Esophagus squamous epithelium (tissue), 5 donors: ENCODE measurements at places on chromosomes 6 and 20. TPM values are rescaled to one million over a fixed set of nuclear protein-coding genes. Genes with fewer than 3 reads are reported as not detected.

GRCh38 chr6:56188429-56188828, 59.0 kb downstream of the COL21A1 start:
- no peaks in the 10 kb centered on the region for H3K36me3 ChIP-seq
- H3K27me3 ChIP-seq = no peaks in the 10 kb centered on the region
- no peak for DNase-seq
- H3K4me3 ChIP-seq = no peak overlapping the region
- no peaks in the 10 kb centered on the region for H3K4me1 ChIP-seq

- no peak overlapping the region for H3K4me3 ChIP-seq
- no peak for DNase-seq
- H3K27ac ChIP-seq = peak overlapping the region; percentile 69
- peaks cover 2% of the 10 kb centered on the region for H3K27me3 ChIP-seq
Observed at GRCh38 chr20:49572857-49573256, 4.9 kb upstream of the PTGIS start.

DNA sequence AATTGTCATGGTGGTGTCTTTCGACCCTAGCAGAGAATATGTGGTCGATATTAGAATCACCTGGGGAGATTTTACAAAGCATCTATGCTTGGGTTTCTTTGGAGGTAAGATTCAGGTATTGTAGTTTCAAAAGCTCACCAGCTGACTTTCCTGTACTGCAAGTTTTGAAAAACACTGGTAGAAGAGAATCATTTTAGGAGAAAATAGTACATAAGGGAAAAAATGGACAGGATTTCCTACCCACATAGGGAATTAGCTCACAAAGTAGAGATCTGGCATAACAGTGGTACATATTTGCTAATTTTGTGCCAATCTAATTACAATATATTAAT, 27.4 kb upstream of the ABT1 start:
- peak overlapping the region; percentile 40 for H3K27ac ChIP-seq
- no peaks in the 10 kb centered on the region for H3K27me3 ChIP-seq
- H3K4me1 ChIP-seq = peaks cover 6% of the 10 kb centered on the region
- H3K36me3 ChIP-seq = no peaks in the 10 kb centered on the region

DNA sequence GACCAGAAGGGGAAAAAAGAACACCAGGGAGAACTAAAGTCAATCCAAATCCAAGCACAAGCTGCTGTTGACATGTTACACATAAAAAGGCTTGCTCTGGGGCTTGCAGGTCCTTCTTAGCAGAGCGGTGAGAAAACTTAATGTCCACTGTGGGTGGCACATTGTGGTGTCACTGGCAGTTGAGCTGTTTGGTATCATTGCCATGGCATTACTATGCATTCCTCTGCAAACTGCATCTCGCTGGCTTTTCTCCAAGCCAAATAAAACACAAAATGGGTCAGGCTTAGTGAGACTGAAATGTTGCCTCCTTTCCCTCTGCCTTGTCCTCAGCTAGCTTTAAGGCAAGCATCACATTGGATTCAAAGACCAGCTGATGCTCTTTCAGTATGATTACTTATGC, 40.9 kb downstream of the LY86 start:
- H3K4me3 ChIP-seq = no peak overlapping the region
- H3K27me3 ChIP-seq = no peaks in the 10 kb centered on the region
- no peaks in the 10 kb centered on the region for H3K36me3 ChIP-seq
- DNase-seq = no peak

DNA sequence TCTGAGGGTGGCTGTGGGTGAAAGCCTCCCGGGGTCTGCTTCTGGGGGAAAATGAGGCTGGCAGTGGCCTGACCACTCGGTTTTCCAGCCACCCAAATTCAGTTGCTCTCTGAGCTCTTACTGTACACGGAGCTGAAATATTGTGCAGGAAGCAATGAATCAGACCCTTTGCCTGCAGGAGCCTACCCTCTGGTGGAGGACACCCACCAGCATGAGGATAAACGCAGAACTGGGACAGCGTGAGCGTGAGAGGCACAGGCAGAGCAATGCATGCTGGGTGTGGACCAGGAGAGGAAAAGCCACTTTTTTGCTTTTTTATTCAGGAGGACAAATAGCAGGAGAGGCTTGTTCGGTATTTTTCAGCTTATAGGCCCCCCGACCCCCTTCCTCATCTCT, 298.0 kb downstream of the QKI start:
- H3K4me1 ChIP-seq = peaks cover 46% of the 10 kb centered on the region
- no peak overlapping the region for H3K4me3 ChIP-seq
- peak overlapping the region; percentile 75 for H3K27ac ChIP-seq
- H3K36me3 ChIP-seq = no peaks in the 10 kb centered on the region
- H3K27me3 ChIP-seq = no peaks in the 10 kb centered on the region

DNA sequence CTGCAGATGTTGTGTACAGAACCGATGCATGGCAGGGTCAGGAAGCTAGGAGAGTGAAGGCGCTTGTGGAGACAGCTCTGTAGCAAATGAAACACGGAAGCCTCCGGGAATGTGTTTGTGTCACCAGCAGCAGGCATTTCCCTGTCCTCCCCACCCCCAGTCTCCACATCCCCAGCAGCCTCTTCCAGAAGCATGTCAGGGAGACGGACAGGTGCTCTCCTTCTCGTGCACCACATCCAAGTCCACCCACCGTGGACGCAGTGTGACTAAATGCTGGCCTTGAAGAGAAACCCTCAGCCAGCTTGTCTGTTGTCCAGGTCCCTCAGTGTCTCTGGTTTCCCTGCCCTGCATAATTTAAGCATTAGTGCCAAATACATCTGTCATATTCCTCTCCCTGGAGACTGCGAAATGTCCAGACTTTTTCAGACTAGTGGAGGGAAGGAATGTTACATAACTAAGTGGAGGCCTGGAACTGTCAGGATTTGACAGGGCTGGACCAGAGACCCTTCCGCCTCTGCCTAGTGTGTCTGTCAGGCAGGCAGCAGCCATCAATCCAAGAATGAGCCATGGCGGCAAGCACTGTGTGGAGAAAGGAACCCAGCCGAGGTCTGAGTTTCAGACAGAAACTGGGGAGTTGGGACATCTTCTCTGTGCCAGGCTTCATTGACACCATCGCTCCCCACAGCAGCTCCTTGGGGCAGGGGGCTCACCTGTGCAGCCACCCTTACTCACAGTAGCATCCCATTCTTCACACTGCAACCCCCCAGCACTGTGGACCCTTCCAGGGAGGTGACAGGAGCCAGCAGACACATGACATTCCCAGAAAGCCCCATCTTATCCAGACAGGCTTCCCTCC, 26.6 kb upstream of the PI16 start:
- H3K36me3 ChIP-seq = peaks cover 6% of the 10 kb centered on the region
- DNase-seq = no peak
- H3K4me1 ChIP-seq = peaks cover 28% of the 10 kb centered on the region
- no peaks in the 10 kb centered on the region for H3K27me3 ChIP-seq
- H3K4me3 ChIP-seq = no peak overlapping the region

GRCh38 chr6:7142918-7143475, 35.2 kb downstream of the RREB1 start:
- H3K4me3 ChIP-seq = no peak overlapping the region
- no peak for DNase-seq
- peaks cover 71% of the 10 kb centered on the region for H3K4me1 ChIP-seq
- H3K27me3 ChIP-seq = no peaks in the 10 kb centered on the region
- peak overlapping the region; percentile 15 for H3K27ac ChIP-seq
- no peaks in the 10 kb centered on the region for H3K36me3 ChIP-seq

- no peak overlapping the region for H3K4me3 ChIP-seq
- no peaks in the 10 kb centered on the region for H3K36me3 ChIP-seq
- DNase-seq = no peak
- H3K4me1 ChIP-seq = no peaks in the 10 kb centered on the region
Observed at GRCh38 chr6:169176361-169176991, 77.2 kb downstream of the THBS2 start.

The NSFL1C gene
- 59.3 TPM for total RNA-seq

The CEP85L gene
- 9.2 TPM for total RNA-seq

The GLP1R gene
- not detected for total RNA-seq

The DUSP15 gene
- 0.32 TPM for total RNA-seq

The TNFRSF6B gene
- 10.7 TPM for total RNA-seq
